Bronchial epithelial cell (primary cell): ENCODE measurements at places on chromosomes 7 and 10.

GRCh38 chr7:50610521-50611277 lies 45.5 kb upstream of the DDC start:
- DNase-seq = peak; percentile 78

DNA sequence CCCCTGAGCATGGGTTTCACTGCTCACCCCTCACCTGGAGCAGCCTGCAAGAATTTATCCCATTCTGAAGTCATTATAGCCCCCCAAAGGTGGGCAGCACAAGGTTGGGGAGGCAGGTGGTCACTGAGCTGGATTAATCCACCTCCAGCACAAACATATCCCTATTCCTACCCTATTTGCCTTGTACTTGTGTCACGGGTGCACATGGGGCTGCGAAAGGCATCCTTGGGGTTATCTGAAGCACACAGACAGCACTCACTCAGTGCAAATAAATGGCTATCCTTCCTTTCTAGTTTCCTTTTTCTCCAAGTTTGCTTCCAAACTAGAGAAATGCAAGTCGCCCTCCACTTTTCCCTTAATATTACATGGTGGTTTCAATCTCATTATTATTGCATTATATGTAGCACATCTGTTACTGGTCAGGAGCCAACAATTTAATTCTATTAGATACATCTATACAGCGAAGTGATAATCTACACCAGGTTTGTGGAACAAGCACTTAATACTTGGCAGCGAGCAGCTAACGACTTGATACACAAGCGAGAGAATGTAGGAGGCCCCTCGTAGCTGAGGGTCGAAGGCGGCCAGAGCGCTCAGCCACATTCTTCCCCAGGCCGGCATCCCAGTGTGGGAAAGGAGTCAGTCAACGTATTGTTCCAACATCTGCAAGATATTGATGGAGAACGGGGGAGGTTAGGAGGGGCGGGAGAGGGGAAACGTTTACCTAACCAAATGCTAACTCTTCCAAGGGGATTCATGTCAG lies 121.3 kb upstream of the HABP2 start:
- no peak for DNase-seq

GRCh38 chr10:31063841-31064240 lies 32.2 kb upstream of the ZNF438 start:
- DNase-seq = no peak

DNA sequence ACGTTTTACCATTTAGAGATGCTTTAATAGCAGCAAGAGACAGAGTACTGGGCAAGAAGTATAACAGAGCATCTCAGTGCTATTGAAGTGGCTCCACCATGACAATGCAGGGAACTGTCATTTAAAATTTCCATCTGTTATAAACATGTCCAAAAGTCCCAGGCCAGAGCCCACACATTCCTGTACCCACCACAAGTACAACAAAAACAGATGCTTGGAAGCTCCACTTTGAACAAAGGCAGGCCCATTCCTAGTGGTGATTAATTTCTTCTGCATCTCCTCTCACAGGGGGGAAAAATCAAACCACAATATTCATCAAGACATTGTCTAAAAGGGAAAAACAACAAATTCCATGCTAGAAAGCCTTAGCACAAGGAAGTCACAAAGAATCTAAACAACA lies 627.9 kb downstream of the PARD3 start:
- DNase-seq = no peak

GRCh38 chr10:31759124-31759798 lies 169.4 kb downstream of the ARHGAP12 start:
- DNase-seq = peak; percentile 39

DNA sequence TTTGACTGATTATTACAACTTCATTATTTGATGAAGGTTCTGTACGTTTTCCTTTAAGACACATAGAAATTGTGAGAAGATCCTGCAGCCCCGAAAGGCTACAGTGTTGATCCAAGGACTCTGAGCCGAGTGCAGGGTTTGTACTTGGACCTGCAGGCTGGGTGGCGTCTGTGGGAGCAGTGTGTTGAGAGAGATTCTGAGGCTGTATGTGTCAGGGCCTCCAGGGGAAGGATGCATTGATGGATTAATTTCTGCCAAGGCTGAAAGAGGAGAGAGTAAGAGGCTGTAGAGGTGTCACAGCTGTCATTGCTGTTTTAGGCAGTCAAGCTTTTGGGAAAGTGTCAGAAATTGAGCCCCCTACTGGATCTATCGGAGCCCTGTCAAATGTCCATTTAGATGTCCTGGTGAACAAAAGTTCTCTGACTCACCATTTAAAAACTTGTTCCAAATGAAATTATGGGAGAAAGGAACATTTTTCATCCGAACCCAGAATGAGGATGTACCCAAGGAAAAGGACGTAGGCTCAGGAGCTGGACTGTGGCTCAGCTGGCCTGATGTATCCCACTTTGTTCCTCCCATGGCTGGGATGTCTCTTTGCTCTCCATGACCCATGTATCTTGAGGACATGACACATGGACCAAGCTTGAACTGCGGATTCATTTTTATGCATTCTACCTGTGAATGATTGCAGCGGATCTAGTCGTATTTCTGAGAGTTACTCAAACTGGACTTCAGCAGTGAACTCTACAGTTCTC lies 102.2 kb downstream of the TCF7L2 start:
- no peak for DNase-seq

DNA sequence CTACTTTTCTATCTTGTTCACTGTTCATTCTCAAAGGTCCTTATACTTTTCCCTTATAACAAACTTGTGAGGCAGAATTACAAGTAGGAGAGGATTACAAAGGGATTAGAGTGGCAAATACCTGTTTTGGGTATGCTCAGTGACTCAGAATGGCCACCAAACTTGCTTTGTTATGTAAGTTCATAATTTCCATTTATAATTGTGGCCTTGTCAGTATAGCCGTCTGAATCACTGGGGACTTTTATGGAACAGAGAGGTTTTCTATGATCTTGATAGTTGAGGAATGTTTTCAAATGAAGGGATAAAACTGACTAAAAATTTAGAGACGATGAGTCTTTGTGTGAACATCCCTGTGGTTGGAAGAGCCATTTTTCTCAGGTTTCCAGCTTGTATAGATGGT lies 116.2 kb downstream of the SND1 start:
- peak; percentile 29 for DNase-seq

- no peak for DNase-seq
Measured at GRCh38 chr7:13309535-13309934, 622.1 kb downstream of the ARL4A start.

DNA sequence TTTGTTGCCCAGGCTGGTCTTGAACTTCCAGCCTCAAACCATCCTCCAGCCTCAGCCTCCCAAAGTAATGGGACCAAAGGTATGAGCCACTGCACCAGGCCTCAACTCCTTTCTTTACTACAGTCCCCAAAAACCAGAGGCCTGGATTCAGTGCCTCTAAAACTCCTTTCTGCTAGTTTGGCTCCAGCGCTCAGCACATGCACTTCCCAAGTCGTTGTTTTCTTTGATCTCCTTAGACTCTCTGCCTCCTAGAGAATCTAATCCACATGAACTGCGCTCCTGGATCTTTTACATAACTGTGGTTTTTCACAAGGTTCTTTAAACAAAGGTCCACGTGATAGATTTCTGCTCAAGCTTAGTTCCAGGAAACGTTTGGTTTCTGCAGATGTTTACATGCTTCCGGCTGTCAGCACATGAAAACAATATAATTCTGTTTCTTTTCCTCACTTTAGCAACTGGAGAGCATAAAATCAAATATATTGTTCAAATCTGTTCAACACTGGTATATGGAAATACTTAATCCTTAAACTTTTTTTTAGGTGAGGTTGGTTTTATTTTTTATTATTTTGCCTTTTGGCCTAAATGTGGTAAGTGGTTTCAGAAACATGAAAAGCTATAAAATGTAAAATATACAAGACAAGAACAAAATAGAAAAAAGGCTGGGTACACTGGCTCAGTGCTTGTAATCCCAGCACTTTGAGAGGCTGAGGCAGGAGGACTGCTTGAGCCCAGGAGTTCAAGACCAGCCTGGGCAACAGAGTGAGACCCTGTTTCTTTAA lies 270.5 kb upstream of the MKLN1 start:
- DNase-seq = peak; percentile 45

GRCh38 chr7:34013421-34013820 lies 108.1 kb downstream of the BMPER start:
- no peak for DNase-seq

GRCh38 chr10:124324856-124325632 lies 93.7 kb downstream of the OAT start:
- DNase-seq = no peak

DNA sequence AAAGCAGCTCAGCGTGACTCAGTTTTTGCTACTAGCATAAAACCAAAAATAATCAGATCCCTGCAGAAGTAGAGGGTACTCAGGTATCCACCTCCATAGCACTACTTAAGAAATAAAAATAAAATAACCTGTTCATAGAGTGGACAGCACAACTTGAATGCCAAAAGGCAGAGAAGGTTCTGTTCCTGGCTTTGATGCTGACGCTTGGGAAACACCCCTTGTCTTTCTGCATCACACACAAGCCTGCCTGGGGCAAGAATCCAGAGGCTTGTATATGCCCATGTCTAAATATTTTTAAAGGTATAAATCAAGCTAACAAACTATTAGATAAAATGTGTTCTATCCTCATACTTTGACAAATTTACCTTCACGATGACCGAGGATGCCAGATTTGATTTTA lies 207.3 kb downstream of the KIAA1217 start:
- DNase-seq = no peak

- no peak for DNase-seq
Measured at GRCh38 chr10:71865561-71866041, 14.6 kb upstream of the PSAP start.

GRCh38 chr10:85212526-85212925 lies 884.1 kb downstream of the CCSER2 start:
- DNase-seq = no peak

- no peak for DNase-seq
Measured at GRCh38 chr7:123433665-123434064, 100.7 kb downstream of the IQUB start.

DNA sequence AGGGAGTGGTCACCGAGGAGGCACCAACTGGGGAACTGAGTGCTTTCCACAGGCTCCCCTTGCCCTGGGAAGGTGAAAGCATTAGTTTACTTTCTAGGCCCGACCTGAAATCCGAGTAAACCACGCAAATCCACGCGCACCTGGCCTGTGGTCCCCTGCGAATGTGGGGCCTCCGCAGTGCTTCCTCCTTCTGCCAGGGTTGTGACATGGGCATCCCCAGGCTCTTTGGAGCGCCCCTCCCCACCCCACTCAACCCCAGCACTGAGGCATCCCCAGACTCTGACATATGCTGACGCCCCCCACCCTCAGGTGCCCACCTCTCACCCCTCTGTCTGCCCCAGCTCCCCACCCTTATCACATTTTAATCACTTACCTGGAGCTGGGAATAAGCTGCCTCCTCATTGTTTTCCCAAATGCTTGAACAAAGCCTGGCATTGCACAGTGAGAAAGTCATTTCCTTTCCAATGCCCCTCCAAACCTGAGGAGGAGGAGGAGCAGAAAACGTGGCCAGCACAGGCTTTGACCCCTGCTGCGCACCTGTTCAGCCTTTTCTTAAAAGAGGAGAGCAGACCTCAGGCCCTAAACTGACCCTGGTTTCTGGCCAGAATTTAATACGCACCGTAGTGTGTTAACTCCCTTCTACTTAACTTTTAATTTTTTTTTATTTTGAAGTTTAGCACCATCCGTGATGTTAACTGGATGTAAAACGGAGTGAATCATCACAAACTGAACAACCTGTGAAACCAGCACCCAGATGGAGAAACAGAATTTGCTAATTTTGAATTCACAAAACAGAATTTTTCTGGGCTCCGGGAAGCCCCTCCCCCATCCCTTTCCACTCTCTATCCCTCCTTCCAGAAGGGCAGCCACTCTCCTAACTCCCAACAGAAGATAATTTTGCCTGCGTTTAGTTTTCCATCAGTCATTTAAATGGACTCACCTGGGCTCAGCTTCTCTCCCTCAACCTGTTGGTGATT lies 129.4 kb downstream of the WDR11 start:
- no peak for DNase-seq

DNA sequence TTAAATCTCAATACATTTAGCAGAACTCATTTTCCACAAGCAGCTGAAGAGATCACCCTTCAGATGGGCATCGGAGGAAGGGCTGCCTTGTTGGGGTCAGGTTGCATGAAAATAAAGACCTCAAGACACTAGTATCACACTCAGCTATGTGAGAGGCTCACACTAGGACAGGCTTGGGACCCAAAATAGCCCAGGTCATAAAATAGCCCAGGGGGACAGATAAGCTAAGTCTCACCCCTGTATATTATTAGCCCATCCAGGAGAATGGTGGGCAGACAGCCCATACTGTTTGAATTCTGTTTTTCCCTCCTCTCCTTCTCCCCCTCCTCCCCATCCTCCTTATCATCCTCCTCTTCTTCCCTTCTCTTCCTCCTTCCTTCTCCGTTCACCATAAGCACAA lies 415.1 kb upstream of the C7orf33 start:
- no peak for DNase-seq

GRCh38 chr10:131259535-131259934 lies 52.0 kb downstream of the TCERG1L start:
- DNase-seq = no peak

DNA sequence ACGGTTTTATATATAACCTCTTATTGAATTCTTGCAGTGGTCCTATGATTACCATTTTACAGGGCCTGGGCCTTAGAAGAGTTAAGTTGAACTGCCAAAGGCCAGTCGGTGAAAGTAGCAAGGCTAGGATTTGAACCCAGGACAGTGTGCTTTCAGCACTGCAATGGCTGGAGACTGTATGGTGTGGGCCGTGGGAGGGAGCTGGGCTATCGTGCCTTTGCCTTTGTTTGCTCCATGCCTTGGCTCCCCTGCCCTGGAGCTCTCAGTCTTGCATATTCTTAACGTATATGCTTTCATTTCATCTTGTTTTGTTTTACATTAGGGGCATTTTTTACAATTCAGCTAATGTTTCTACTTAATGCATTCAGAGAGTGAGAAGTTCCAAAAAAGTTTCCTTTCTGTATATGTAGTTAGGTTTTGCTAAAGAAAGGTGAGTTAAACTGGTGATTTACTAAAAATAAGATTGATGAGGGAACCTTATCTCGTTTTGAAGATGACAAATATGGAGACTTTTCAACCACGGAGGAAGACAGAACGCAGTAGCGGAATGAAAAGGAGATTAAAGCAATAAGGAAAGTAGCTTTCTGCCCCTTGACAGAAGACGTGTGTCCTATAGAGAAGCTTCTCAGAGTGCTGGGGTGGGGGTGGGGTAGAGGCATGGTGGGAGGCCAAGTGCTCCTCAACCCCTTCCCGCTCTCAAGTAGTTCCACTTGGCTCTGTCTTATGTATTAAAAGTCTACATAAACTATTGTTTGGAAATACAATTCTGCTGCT lies 82.5 kb downstream of the RTKN2 start:
- no peak for DNase-seq

DNA sequence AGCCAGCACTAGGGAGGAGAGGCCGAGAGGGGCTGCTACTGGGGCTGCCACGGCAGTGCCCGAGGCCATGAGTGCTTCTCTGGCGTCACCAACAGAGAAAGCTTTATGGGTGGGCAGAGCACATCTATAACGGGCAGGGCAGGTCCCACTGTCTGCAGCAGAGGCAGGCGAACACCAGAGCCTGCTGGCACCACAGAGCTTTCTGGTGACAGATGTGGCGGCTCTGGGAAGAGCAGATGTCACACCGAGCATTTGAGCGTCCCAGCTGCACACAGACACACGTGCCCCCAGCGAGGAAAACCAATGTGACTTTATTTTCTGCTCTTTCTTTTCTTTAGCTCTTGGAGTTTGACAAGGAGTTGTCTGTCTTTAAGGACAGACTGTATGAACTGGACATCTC lies 20.5 kb downstream of the NKX6-2 start:
- no peak for DNase-seq

- DNase-seq = no peak
Measured at GRCh38 chr10:62587011-62587410, 212.8 kb downstream of the ZNF365 start.

GRCh38 chr10:96565774-96566173 lies 21.0 kb downstream of the TM9SF3 start:
- DNase-seq = peak; percentile 11
